ENCODE measurements at places on chromosomes 5 and 9.

- DNase-seq: no peak
Measured at GRCh38 chr5:150164211-150164980, 2.2 kb upstream of the CDX1 start.

DNA sequence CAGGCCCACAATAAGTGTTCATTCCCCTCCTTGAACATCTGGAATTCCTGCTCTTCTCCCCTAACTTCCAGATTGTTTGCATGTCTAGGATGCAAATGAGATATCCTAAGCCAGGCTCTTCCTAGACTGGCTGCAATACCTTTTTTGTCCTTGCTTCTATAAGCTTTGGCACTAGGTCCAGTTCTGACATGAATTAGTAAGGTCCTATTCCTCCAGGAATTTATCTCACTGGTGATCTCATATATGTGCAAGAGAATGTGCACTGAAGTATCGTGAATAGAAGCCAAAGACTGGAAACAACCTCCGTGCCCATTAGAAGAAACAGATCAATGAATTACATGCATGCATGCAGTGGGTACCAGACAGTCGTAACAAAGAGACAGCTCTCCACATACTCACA is 25.2 kb downstream of the DUSP1 start:
- DNase-seq: no peak

DNA sequence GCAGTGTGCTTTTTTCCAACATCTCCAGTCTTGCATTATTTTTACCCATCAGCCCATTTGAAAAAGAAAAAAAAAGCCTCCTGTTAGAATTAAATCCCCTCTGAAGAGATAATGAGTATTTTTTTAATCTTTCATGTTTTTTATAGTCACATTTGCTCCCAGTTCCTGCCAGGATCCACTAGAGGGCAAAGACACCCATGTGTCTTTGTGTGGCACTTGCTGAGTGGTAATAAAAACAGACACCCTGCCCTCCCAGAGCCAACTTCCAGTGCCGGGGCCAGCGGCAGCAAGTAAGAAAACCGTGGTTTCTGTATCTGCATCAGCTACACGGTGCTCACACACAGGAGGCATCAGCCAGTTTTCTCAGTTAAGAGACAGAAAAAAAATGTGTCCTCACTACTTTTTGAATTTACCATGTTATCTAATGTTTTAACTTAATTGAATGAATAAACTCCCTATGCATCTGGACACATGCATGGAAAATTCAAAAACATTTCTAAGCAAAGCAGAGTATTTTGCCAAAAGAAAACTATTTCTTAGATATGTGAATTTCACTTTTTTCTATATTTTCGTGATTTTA is 70.2 kb upstream of the PLEKHG4B start:
- DNase-seq: no peak

DNA sequence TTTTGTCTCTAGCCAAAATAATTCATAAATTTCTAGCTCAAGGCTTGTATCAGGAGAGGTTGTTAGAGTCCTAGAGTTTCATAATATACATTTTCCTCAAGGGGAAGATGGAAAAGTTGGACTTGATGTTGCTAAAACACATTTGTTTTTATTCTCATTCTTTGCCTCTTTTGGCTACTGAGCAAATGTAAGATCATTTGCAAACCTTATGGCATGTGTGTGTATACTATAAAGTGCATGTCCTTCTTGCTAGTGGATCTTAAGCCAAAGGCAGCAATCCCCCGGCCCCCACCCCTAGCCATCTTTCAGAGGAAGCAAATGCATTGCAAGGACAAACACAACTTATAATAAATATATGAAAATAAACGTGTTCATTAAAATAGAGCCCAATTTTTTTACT is 43.0 kb downstream of the ADAMTSL1 start:
- no peak for DNase-seq

DNA sequence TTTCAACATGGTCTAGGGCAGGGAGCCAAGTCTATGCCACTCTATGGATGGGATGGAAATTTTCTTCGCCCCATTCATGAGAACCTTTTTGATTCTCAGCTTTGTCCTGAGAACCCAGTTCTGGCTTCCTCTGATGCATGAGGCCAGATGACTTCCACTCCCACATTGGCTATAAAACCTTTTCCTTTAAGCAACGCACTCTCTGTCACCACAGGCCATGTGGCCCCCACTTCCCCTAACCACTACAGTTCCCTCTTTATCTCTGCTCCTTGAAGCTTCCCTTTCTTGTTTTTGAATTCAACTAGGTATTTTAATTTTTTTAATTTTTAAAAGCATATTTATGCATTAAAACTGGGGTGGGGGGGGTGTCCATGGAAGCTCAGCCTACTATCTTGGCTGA is 401.3 kb downstream of the ENC1 start:
- peak; percentile 86 for DNase-seq

DNA sequence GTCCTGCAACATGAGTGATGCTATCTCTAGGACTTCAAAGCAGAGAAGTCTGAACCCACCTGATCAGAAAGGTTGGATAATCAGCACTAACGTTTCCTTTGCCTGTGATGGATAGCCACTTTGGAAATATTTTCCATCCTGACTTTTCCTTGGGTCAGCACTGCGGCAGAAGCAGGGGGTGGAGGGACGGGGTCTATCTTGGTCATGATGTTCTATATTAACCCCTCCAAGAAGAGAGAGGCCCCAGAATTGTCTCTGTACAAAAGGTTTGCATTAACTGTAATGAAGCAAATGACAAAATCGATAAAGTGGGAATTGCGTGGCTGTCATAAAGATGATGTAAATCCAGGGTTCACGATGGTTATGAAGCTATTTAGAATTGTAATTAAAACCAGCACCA is 279.8 kb upstream of the PANK3 start:
- no peak for DNase-seq

- DNase-seq: peak; percentile 23
Measured at GRCh38 chr9:20632705-20633104, 10.4 kb upstream of the MLLT3 start.

- no peak for DNase-seq
Measured at GRCh38 chr9:93259490-93260262, 75.7 kb downstream of the WNK2 start.

Data from suppressor macrophage treated with lipopolysaccharide for 1 hour (primary cell).